ENCODE measurements at places on chromosomes 5 and 9.

- DNase-seq: no peak
These were observed 125.3 kb downstream of the PHF2 start for GRCh38 chr9:93701494-93702218.

DNA sequence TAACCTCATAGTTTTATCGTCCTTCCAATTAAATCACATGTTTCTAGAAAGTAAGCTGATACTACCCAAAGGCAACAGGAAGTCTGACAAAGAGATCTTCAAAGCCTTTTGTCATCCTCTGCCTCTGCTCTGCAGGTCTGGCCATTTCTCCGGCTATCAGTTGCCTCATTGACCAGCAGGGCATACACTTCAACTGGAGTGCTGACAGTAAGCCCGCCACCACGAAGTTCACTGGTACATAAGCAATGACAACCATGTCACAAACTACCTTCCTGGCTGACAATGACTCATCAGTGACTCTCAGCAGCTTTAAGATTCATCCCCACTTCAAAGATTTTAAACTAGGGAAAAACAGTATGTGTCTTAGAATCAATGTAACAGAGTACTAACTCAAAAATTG is 20.6 kb downstream of the SPTLC1 start:
- DNase-seq: peak; percentile 49

GRCh38 chr5:9927106-9927505 is 297.0 kb upstream of the TAS2R1 start:
- DNase-seq: no peak

DNA sequence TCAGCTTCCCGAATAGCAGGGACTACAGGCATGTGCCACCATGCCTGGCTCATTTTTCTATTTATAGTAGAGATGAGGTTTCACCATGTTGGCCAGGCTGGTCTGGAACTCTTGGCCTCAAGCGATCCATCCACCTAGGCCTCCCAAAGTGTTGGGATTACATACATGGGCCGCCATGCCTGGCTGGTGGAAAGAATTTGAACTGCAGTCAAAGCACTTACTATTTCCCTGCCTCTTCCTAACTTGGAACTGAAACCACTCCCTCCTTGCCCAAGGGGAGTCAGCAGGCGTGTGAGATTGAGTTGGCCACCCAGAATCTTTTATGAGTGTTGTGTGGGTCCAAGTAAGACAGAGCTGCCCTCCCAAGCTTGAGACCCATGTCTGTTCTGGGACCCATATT is 86.1 kb upstream of the PTPN3 start:
- DNase-seq: no peak

DNA sequence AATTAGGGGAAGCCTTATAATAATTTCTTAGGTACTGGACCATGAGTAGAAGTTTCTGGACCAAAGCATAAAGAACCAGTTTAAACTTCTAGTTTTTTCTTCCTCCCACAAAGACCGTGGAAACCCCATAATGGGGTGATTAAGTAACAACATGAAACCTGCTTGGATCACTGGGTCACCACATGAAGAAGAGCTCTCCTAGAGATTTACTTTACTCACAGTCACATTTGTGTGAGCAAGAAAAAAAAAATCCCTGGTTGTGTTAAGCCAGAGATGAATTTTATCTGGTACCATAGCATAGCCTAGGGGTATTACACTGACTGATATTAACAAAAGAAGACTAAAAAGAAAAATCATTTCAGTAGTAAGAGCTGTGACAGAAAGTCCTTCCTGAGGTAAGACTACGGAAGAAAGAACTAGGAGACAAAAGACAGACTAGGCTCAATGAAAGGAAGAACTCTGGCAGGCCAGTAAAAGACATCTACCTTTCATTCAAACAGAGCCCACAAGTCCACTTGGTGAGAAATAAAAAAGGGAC is 15.2 kb downstream of the OTP start:
- DNase-seq: peak; percentile 35

DNA sequence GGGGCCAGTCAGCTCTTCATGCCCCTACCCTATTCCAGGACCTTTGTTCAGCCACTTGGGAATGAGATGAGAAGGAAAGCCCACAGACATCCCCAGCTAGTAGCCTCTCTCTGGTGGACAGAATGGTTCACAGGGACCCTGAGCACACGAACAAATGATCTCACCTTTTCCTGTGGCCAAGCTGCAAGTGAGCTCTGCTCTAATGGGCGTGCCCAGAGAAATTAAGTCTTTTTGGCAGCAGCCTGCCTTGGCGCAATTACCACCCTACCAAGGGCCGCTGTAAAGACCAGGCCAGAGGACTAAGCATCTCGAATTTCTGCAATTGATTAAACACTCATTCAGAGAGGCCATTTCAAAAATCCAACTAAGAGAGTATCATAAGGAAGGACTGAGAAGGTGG is 56.0 kb downstream of the WHRN start:
- DNase-seq: no peak

DNA sequence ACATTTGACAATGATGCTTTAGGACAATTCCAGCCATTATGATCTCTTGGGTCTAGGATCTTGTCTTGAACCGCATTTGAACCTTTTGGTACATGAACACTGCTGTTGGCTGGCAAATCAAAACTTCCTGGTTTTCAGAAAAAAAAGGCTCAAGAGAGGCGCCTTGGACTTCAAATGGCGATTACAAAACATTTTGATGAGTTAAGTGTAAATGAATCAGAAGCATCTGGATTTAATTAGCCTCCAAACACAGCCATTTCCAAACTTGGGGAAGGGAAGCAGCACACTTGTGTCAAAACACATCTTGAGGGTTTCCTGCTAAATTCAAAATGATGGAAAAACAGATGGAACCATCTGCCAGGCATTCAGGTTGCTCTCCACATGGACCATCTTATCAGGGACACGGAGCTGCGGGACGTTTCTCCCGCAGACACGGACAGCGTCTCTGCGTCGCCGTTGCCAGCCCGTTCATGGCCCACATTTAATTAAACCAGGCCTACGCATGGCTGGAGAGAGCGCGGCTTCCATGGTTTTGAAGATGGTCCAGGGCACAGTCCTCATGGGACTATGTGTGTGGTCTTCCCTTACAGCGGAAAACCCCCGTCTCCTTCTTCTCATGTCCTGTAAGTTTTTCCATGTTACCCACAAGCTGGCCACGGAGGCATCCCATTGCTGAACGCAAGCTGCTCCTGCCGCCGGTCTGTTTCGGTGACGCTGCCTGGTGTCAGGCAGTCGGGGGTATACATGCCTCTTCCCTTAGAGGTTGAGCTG is 55.8 kb upstream of the PTCH1 start:
- DNase-seq: no peak

GRCh38 chr9:114012126-114012525 is 66.0 kb downstream of the AMBP start:
- no peak for DNase-seq

DNA sequence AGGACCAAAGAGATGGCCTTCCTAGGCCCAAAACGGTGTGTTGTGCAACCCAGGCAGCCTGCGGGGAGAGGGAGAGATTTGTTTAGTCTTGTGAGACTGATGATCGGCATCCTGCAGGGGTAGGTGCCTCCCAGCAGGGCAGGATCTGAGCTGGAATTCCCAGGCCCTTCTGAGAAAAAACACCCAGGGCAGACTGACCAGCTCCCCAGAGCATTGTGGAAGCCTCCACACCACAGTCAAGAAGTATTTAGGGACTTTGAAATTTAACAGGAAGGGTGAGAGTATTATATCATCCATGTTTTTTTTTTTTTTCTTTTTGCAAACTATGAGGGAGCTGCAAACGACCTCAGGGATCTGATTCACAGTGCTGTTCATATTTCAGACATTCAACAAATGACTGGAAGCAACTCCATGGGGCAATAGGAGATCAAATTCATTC is 104.5 kb upstream of the LHFPL2 start:
- no peak for DNase-seq

GRCh38 chr9:92455217-92455616 is 27.1 kb downstream of the ASPN start:
- no peak for DNase-seq

DNA sequence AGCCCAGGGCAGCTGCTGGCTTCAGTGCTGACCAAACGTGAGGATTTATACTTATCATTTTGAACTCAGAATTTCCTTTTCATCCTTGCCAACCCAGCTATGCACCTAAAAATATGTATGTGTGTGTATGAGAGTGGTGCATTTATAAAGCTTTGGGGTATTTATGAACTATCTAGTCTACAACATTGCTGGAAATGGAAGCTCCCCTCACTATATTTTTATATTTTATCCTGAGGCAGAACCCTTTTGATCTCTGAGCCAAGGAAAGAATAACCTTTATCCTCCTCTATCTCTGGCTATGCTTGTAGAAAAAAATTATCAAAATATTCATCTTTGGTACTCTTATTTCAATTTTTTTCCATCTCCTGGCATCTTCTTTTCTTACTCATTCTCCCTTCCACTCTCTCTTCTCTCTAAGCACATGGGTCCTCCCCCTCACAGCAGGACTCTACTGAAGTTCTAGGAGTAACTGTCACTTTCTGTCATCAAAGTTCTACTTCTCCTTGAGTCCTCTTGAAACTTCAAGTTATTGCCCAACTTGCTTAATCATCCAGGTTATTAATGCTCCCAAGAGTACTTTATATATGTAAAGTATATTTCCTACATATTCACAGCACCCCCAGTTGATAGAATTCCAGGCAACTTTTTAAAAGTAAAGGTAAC is 190.9 kb downstream of the HINT1 start:
- DNase-seq: peak; percentile 8

DNA sequence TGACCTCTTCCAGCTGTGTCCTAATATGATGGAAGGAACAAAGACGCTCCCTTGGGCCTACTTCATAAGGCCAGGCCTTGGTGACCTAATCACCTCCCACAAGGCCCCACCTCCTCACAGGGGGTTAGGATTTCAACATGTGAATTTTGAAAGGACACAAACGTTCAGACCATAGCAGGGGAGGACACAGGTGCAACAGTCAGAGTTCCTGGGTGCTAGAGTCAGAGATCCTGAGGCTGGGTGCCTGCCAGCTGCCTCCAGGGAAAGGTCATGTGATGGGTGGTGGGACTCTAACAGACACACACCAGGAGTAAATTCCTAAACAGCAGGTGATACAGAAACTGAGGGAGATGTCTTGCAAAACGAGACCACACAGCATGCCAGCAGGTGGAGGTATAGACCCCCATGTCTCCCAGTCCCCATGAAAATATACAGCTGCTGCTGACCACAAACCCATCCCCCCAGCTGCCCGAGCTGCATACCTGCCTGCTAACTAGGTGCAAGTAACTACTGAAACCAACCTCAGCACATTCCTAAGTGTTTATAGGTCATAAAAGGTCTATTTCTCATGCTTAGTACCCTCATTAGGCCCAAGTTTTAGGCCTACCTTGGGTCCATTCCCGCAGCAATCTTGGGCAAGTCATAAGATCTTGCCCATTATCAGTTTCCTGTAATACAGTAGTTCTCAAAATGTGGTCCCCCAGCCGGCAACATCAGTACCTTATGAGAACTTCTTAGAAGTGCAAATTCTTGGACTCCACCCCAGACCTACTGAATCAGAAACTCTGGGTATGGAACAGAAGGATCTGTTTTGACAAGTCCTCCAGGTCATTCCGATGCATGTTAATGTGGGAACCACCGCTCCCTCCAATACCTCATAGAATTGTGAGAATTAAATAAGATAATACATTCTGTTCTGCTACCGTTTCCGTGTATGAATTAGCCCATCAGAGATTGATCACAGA is 245.3 kb downstream of the ENC1 start:
- no peak for DNase-seq

GRCh38 chr5:109191153-109191558 is 218.6 kb downstream of the PJA2 start:
- peak; percentile 16 for DNase-seq

GRCh38 chr5:175246242-175246888 is 197.6 kb downstream of the DRD1 start:
- DNase-seq: no peak

DNA sequence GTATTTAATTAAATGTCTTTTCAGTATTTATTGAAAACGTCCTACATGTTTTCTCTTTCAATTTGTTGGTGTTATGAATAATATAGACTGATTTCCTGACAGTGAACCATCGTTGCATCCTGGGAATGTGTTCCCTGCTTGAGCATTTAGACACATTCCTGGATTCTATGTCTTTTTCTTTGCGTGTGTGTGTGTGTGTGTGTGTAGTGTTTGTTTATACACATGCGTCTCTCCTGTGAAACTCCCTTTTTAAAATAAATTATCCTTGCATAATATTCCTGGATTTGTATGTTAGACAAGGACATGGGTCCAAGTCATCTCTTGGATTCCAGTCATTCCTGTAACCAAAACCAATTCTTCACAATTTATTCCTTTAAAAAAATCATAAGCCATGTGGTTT is 153.4 kb downstream of the HSPA4 start:
- DNase-seq: no peak

GRCh38 chr5:91174396-91174795 is 208.7 kb downstream of the ARRDC3 start:
- no peak for DNase-seq

- DNase-seq: no peak
These were observed 46.6 kb downstream of the SLC12A7 start for GRCh38 chr5:1065143-1065750.

DNA sequence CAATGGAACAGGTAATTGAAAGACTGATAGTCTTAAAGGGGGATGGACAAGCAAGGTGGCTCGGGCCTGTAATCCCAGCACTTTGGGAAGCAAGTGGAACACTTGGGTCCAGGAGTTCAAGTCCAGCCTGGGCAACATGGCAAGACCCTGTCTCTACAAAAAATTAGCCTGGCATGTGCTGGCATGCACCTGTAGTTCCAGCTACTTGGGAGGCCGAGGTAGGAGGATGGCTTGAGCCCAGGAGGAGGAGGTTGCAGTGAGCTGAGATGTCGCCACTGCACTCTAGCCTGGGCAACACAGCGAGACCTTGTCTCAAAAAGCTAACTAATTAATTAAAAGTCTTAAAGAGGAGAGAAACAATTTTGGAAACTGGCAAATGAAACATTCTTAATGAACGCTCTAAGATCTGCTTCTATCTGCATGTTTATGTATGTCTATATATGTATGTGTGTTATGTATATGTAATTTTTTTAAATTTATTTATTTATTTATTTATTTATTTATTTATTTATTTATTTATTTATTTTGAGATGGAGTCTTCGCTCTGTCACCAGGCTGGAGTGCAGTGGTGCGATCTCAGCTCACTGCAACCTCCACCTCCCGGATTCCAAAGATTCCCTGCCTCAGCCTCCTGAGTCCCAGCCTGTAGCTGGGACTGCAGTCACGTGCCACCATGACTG is 80.6 kb downstream of the SFXN1 start:
- DNase-seq: no peak

DNA sequence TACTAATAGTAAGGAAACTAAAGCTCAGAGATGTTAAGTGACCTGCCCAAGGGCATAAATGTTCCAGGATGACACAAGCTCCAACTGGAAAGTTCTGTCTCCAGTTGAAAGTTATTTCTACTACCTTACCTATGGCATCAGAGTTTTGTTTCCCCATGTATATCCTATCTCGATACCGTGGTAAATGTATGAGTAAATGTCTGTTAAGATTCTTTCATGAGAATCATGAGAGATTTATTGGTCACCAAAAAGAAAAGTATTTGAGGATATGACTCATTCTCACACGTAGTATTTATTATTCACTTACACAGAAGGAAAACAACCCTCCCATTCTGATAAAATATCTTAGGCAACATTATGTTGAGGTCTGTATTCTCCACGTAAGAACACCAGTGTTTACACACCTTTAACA is 11.1 kb upstream of the SHOC1 start:
- peak; percentile 50 for DNase-seq

GRCh38 chr9:116501871-116502270 is 185.2 kb upstream of the TRIM32 start:
- no peak for DNase-seq

GRCh38 chr5:27311544-27311943 is 273.2 kb upstream of the CDH9 start:
- DNase-seq: no peak

- no peak for DNase-seq
These were observed 34.5 kb downstream of the KCTD16 start for GRCh38 chr5:144205141-144205551.

- DNase-seq: no peak
These were observed 779.6 kb downstream of the CDH18 start for GRCh38 chr5:19208397-19208796.

Measured in inflammatory macrophage treated with lipopolysaccharide for 4 hours (primary cell).